ENCODE measurements at places on chromosomes 5 and 9.

DNA sequence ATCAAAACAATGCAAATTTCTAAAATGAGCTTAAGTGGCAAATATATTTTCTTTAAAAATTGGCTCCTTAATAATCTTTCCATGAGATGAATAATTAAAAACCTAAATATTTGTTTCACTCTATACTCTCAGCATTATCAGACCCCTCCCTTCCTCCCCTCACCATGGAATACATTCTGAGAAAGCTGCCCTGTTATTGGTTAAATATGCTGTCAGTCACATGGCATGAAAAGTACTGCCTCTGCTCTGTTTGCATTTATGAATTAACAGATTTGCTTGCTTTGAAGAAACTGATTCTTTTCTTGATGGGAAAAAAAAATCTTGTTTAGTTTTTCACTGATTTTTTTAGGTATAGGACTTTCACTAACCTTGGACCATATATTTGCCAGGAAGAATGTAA, 17.0 kb upstream of the RPS23 start:
- no peak for DNase-seq

GRCh38 chr5:6736524-6737042, 23.4 kb downstream of the TENT4A start:
- no peak for DNase-seq

- no peak for DNase-seq
Observed at GRCh38 chr9:83285445-83286225, 222.7 kb upstream of the RASEF start.

DNA sequence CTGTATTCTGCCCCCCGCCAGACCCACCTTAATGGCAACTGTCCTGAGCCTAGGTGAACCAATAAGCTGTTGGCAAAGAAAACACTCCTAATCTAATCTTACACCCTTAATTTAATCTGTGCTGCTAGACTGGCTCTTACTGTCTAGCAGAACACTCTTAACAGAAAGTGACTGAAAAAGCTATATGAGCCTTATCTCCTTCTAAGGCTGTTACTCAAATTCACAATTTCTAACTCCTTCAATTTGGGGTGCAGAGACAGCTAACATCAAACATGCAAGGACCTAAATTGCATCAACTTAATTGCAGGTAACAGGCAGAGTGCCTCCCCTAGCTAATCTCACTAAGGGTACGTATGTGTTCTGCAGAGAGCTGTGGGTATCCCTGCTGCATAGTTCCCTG, 49.5 kb upstream of the MAP1B start:
- DNase-seq, result no peak

DNA sequence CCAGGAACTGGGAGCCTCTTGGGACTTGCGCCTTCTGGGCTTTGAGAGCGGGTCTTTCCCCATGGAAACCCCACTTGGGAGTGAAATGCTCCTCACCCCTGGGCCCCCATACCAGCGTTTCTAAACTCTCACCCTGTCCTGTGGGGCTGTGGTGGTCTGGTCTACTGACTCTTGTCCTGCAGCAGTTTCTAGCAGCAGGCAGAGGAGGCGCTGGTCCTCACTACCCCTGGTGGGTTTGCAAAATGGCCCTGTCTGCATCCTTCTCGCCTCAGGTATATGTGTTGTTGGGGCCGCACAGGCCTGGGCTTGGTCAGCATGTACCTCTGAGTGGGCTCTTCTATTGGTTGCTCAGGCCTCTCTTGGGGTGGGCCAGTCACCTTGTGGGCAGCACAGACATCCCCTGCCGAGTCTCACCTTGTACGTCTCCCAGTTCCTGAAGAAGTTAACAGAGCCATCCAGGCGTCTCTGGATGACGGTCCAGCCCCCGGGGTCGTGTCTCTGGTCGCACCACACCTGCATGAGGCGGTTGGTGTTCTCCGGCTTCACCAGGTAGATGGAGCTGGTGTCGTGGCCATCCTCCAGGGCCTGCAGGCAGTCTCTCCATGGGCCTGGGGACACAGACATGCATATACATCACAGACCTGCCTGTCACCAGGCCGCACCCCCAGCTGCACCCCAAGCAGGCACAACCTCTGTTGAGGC, 29.0 kb downstream of the ANGPTL2 start:
- no peak for DNase-seq

DNA sequence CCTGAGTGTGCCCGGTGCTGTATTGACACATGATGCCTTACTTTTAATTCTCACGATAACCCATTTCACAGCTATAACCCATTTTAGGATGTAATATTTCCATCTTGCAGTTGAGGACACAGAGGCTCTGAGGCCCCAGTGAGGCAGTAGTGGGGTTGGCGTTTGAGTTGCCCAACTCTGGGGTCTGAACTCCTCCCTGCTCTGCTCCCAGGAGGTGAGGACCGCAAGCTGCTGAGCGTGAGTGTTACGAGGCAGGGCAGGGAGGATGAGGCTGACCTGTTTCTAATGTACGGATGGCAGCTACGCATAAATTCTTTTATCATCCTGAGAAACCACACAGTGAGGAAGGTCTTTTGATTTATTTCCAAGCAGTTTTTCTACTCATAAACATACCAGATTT, 11.4 kb downstream of the LRRC8A start:
- no peak for DNase-seq

DNA sequence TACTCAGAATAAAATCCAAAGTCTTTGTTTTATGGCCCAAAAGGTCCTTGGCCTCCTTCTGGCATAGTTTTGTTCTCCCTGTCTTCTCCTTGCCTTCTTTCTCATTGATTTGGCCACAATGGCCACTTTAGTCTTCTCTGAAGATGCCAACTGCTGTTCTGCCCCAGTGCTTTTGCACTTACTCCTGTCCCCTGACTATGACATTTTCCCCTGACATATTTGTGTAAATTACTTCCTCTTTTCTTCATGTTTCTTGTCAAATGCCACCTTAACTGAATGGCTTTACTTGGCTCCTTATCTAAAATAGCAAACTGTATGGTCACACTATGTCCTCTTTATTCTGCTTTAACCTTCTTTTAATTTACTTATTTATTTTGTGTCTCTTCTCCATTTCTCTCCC, 484.7 kb upstream of the ARRDC3 start:
- DNase-seq, result no peak

DNA sequence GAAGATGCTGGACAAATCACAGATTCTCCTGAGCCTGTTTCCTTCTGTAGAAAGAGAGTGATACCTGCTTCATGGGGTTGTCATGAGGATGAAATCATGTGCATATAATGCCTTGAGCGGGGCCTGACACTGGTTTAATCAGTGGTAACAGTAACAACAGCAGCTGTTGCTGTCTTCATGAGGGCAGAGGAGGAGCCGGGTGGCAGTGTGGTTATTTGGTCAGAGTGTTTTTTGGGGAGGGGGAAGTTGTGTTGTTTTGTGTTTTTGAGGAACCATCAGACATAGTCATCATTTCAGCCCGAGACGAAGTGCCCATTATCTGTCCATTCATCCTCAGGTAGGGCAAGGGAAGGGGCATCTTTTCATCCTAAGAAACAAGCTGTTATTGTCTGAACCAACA, 44.0 kb downstream of the NEURL1B start:
- no peak for DNase-seq

DNA sequence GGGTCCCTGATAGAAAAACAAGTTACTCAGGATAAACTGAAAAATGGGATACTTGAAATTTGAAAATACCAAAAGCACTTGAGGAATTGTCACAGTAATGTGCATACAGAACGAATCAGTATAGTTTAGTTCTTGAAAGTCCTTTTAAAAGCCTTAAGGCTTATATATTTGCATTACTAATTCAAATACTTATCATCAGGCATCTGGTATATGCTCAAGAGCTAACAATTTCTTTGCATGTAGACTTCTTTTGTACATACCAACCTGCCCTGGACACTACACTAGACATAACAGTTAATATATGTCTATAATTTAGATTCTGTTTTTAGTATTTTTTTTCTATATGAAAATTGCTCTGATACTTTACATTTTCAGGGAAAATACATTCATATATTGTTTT, 43.2 kb downstream of the SMIM15 start:
- DNase-seq, result no peak

DNA sequence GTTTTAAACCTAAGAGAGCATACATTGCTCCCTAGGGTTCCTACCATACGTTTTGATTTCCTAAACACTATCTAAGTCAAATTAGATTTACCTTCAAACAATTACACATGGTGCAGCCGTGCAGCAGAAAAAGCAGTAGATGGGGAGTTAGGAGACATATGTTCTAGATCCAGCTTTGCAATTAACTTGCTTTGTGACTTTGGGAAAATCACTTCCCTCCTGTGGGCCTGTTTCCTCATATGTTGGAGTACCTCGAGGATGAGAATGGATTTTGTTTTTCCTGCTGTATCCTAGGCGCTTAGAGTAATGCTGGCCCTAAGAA, 711 bp downstream of the MRPL50 start:
- DNase-seq, result no peak

GRCh38 chr9:105963343-105964099, 269.2 kb downstream of the TMEM38B start:
- DNase-seq, result no peak

DNA sequence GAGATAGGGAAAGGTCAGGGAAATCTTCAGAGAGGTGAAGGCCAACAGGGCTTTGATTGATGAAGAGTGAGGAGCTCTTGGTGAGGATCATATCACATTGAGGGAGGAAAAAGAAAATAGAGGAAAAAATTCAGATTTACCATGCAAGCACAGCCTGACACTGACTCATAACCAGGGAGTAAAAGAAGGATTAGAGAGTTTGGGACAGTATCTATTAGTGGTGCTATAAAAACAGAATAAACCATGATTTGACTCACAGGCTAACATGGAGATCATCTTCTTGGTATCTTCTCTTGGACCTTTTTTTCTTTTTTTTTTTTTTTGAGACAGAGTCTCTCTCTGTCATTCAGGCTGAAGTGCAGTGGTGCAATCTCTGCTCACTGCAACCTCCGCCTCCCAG, 44.4 kb downstream of the MUSK start:
- no peak for DNase-seq

DNA sequence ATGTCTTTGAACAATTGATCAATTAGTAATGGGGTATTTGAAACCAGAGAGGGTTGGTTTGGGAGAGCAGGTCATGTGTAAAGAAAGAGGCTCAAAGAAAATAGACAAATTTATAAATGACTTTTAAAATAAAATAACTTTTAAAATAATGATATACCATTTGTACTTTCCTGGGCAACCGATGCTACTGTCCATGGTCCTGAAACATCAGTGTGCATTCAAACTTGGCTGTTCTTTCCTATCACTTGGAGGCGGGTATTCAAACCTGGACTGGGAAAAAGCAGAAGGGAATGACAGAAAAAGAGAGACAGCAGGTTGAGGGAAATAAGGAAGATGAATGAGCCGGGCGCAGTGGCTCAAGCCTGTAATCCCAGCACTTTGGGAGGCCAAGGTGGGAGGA, 1446.4 kb upstream of the WWC1 start:
- DNase-seq, result no peak

- no peak for DNase-seq
Observed at GRCh38 chr5:72170101-72170500, 62.8 kb downstream of the MAP1B start.

GRCh38 chr9:94806307-94806893, 79.9 kb downstream of the AOPEP start:
- DNase-seq, result no peak

GRCh38 chr5:162282191-162282590, 214.6 kb downstream of the GABRG2 start:
- DNase-seq, result no peak

DNA sequence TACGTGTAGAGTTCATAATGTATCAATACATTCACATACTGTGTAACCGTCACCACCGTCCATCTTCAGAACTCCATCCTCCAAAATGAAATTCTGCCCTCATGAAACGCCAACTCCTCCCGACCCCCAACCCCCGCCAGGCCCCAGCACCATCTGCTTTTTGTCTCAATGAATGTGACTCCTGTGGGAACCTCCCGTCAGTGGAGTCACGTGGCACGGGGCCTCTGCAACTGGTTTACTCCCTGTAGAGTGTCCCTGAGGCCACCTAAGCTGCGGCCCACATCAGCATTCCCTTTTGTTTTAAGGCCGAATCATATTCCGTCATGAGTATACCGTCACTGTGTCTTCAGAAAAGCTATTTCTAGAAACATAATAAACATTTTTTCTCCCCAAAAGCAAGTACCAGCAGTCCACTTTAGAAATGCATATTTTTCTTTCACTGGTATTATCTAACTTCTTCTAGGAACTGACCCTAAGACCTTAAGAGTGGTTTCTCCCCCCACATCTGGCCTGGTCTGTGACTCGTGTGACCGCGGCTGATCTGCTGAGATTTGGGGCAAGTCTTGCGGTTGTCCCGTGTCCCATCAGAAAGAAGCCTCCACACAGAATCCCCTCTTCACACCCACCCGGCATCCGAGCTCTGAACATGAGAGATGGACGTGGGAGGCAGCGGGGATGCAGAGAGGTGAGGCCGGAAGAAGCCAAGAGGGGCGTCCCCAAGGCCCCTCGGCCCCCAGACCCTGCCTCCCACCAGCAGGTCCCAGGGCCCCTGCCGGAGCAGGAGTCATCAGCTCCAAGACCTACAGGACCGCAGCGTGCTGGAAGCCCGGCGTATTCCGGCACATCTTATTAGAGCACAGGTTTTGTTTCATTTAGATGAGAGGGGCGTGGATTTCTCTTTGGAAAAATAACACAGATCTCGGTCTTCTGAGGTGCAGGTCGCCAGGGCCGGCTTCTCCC, 38.3 kb downstream of the SLC6A3 start:
- no peak for DNase-seq

DNA sequence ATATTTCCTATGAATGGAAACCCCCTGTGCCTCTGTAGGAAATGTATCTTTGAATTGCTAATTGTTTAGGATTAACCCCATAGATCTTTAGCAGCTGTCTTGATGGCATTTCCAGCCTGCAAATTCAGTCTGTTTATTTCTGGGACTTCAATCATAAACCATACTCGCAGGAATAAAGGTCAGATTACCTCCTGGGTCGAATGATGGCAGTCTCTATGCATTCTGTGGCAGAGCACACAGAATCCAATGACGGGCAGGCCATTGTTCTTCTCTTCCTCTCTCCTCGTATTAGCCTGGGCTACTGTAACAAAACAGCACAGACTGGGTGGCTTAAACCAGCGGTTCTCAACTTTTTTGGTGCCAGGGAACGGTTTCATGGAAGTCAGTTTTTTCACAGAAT, 199.9 kb downstream of the PCSK5 start:
- no peak for DNase-seq
